IPS-NIHi11 (cell line): ENCODE measurements at places on chromosomes 5 and 9.

DNA sequence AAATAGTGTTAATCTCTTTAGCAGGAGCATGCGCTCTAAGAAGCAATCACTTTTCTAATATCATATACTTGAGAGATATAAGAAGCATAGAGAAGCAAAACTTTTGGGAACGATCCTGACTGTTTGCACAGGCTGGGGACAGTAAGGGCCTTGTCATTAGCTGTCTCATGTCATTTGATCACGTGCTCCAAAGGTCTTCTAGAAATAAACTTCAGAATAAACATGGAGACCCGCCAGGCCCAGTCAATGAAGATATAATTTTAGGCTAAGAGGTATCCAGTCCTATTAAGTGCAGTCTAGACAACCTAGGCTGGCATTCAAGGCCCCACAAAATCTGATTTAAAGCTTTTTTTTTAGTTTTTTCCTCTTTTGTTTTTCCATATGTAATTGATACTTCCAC lies 111.0 kb upstream of the APC start:
- no peak for DNase-seq

- no peak for DNase-seq
These were observed 451.6 kb downstream of the CDH18 start for GRCh38 chr5:19536387-19536786.

GRCh38 chr5:57358796-57359592 lies 123.6 kb downstream of the ACTBL2 start:
- no peak for DNase-seq

DNA sequence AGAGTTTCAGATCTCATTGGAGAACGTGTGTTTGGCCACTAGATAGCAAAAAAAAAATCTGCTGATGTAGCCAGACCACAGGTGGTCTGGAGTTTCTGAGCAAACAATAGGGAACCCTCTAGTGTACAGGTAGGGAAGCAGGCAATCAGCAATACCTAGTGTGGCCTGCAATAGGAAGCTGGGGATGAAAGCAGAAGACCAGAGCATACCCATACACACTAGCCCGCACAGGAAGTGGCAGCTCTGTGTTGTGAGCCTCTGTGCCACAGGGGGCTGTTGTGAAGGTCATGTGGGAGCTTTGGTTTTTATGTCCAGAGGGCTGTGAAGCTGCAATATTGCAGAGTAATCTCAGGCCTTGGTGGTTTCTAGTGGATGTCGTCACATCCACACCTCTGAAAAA lies 81.2 kb downstream of the MTAP start:
- peak; percentile 44 for DNase-seq

DNA sequence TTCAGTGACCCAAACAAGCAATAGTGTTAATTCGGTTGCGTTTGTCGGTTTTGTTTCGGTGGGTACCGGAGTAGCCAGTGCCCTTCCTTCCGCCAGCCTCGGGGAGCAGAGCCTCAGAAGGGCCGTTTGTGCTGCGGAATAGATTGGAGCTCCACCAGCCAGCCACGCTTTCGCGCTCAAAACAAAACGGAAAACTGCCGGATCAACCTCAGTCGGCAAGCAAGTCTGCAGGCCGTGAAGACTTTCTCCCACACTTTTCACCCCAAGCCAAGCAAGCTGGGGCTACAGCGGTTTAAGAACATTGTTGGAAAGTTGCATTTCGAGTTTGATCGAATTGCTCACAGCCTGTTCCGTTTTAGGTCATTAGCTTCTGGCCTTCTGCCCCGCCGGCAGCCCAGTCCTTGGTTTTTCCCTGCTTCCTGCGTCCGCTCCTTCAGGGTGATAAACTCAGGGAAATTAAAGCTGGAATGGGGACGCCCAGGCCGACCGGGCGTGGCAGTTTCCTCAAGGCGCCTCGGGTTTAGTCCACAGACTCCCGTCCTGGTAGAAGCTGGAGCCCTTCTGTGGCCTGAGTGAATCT lies 803 bp upstream of the CCNO start:
- peak; percentile 33 for DNase-seq

GRCh38 chr9:131470581-131470991 lies 32.1 kb upstream of the POMT1 start:
- DNase-seq, result no peak

- no peak for DNase-seq
These were observed 231.5 kb downstream of the MPDZ start for GRCh38 chr9:13047827-13048587.

DNA sequence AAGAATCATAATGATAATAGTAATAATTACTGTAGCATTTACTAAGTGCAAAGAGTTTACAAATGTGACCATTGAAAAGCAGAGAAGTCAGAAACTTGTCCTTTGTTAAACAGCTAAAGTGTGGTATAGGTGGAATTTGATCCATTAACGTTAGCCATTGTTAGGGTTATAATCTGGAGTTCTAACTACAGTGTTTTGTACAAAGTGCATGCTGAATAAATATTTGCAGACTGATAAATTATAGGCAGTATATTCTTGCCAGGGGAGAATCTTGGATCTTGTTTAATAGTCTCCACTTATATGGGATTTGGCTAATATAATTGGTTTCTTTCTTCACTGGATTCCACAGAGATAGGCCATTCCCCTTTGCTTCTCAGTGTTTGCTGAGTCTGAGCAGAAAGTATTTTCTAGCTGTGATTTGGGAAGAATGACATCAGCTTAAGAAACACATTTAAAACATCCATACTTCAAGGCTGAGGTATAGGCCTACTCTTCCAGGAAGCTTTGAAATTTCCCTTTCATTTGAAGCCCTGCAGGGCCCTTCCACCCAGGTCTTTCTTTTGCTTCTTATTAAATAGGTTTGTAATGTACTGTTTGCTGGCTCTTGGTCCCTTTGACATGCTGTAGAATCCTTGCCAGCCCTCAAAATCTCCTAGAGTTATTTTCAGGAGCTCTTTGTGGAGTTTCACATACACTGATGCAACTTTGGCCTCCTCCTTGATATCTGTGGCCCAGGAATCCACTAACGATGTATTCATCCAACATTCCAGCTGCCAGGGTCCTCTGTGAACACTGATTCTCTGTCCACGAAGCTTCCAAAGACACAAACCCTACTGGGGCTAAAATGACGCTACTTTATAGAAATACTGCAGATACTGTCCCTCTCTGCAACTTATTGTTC lies 51.4 kb downstream of the ATP10B start:
- no peak for DNase-seq
